ENCODE measurements at places on chromosomes 6 and 20.

DNA sequence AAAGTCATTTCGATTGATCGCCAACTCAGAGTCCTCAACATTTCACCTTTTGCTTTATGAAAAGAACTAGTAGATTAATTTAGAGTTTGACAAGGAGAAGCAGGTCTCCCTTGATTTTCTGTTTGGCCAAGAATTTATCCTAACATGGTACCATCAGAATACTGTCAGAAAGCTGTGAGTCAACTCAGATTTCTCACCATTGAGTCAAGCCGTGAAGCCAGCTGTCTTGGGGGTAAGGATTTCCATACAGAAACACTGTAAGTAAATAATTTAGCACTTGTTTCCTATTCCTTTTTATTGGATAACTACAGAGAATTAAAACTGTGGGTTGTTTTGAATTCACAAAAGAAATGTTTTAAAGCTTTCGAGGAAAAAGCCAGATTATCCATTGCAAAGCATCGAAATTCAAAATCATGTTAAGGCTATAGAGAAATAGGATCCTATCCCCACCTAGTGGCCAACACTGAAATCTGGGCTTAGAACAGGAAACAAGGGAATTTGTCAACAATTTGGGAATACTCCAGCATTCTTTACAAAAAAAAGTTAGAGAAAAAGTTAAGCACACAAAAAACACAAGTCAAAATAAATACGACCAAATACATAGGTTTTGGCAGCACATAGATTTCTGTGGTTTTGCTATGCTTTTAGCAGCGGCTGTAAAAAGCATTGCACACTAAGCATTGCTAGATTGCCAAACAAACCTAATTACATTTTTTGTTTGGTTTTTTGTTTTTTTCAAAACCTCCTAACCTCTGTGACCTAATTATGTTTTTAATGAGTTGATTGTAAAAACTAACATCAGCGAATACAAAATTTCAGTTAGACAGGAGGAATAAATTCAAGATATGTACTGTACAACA lies 44.2 kb downstream of the COL11A2 start:
- DNase-seq = peak; percentile 39

DNA sequence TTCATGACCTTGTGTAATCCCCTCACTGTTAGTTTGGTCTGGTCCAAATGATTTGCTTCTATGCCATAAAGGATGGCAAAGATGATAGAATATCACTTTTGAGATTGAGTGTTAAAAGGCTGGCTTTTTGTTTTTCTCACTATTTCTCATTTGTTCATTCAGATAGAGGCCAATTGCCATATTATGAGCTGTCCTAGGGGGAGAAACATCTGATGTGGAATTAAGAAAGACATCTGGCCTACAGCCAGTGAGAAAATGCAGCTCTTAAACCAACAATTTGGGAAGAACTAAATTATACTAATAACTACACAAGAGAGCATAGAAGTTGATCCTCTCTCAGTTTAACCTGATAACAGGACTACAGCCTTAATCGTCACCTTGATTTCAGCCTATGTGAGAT lies 1668.6 kb downstream of the GRIK2 start:
- no peak for DNase-seq

- no peak for DNase-seq
These were observed 1.2 kb upstream of the ARFGEF3 start for GRCh38 chr6:138160329-138161087.

GRCh38 chr6:79780881-79781280 lies 149.8 kb downstream of the SH3BGRL2 start:
- DNase-seq = no peak

- DNase-seq = peak; percentile 24
These were observed 64.9 kb upstream of the TGM3 start for GRCh38 chr20:2230726-2231488.

GRCh38 chr6:14108571-14109410 lies 8.8 kb upstream of the CD83 start:
- peak; percentile 36 for DNase-seq

GRCh38 chr6:123715006-123715863 lies 78.5 kb upstream of the TRDN start:
- peak; percentile 5 for DNase-seq

GRCh38 chr6:134183844-134184243 lies 131.4 kb upstream of the SLC2A12 start:
- no peak for DNase-seq

- DNase-seq = no peak
These were observed 200.3 kb downstream of the DLL1 start for GRCh38 chr6:170090561-170090960.

- no peak for DNase-seq
These were observed 93.5 kb downstream of the ADGRG6 start for GRCh38 chr6:142395266-142395665.

DNA sequence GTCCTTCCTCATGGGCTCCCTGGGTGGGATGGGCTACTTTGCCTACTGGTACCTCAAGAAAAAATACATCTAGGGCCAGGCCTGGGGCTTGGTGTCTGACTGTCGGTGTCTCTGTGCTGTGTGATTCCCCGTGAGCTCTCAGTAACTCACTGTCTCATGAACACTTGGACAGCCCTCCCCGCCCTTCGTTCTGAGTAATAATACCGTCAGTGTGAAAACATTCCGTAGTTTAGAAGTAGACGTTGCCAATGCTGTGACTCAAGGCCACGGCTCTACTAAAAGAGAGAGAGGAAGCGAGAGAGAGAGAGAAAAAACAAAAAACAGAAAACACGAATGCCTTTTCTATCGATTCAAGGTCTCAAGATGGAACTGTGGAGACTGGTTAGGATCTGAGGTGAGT lies 31.8 kb downstream of the FITM2 start:
- peak; percentile 85 for DNase-seq

DNA sequence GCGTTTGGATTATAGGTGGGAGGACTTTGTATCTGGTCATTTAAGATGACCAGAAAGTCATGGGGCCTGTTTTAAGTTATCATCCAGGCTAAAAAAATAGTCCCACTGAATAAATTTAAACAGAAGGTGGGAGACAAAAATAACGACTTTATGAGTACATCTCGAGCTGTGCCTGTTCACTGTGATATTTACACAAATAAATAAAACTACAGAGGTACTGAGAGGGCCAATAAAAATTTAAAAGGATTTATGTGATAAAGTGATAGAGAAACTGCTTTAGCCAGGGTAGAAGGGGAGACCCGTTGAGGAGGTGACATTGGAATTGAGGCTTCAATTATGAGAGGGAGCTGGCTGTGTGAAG lies 53.4 kb upstream of the PMEPA1 start:
- no peak for DNase-seq

GRCh38 chr6:108247965-108248536 lies 12.8 kb downstream of the SNX3 start:
- no peak for DNase-seq

DNA sequence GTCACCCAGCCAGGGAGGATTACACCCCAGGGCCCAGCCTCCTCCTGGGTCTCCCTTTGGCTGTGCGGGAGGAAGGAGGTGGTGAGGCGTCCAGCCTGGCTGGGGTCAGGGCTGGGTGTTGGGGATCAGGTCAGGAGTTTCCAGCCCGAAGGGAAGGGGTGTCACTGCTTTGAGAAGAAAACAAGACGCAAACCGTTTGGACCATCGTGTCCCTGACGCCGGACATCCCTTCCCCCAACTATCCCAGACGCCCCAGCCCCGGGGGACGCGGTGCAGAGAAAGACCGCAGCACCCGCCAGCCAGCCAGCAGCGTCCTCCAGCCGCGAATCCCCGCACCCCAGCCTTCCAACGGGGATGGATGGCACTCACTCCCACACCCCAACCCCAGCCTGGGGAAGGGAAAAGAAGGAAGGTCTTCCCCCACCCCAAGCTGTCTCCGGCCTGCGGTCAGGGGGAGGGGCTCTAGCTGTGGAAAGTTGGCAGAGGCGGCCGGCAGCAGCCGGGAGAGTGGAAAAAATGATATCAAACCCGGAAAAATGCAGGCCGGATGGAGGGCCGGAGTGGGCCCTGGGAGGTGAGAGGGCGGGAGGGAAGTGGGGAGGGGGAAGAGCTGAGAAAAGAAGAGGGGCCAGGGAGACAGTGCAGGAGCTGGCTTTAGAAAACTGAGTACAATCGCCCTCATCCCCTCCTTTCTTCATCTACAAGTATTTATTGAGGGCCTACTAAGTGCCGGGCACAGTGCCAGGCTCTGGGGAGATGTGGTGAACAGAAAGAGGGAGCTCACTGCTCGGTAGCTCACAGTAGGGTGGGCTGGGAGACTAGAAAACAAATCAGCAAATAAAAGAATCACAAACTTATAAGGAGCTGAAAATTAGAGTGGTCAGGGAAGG lies 10.6 kb downstream of the REM1 start:
- peak; percentile 45 for DNase-seq

- peak; percentile 93 for DNase-seq
These were observed at the start of gene FOXC1 for GRCh38 chr6:1609648-1610496. TSS of gene FOXC1 (plus strand) at chr6:1609915. CDS start at chr6:1610446, 531 bp downstream.

- DNase-seq = no peak
These were observed 12.0 kb downstream of the RRAGD start for GRCh38 chr6:89400050-89400449.

GRCh38 chr6:100575921-100576320 lies 111.2 kb upstream of the SIM1 start:
- DNase-seq = no peak

DNA sequence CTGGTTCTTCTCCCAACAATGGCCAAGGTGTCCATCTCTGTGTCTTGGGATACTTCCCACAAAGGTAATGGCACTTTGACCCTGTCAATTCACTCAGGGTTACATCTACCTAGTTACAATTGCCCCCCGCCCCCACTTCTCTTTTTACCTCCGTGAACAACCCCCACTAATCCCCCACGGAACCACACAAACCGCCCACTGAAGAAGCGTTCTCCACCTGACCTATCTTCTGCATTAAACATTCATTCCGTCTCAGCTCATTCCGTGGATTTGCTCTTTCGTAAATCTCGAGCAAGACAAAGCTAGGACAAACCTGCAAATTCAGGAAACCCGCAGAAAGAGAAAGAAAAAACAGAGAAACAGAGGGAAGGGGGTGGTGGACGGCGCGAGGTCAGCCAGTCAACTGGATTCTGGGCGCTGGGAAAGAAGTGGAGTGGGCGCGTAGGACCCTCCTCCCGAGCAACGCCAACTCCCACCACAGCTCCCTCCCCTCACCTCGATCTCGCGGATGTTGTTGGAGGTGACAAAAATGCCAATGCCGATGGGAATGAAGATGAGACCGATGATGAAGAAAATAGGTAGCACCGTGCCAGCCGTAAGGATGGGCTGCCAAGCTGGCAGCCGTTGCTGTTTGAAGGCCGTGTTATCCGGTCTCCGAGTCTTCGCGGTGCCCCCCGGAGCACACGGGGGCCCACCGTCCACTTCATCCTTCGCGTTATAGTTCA lies 523 bp downstream of the TMEM30A start:
- no peak for DNase-seq

- no peak for DNase-seq
These were observed 31.2 kb downstream of the CRISP1 start for GRCh38 chr6:49835140-49835539.

DNA sequence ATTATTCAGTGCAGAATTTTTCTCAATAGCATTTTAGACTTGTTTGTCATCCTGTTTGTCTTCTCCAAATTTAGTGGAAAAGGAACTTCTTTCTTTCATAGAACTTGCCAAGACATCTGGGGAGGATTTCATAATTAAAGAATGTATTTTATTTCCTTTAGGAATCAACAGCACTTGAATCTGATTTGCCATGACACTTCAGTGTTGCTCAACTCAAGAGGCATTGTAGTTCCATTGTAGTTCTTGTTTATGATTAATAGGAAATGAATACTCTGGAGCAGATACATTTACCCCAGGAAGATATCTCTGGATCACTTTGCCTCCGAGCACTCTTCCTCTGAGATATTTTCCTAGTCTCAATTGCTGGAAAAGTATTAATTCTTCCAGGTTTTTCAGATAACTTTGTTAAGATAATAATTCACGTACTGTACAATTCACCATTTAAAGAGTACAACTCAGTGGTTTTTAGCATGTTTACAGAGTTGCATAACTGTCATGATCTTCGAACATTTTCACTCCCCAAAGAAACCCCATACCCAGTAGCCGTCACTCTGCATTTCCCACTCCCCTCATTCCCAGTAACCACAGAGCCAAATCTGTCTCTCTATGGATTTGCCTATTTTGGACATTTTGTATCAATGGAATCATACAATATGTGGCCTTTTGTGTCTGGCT lies 29.7 kb downstream of the AKAP12 start:
- DNase-seq = no peak

- no peak for DNase-seq
These were observed 54.1 kb downstream of the RNASET2 start for GRCh38 chr6:166902211-166902755.

DNA sequence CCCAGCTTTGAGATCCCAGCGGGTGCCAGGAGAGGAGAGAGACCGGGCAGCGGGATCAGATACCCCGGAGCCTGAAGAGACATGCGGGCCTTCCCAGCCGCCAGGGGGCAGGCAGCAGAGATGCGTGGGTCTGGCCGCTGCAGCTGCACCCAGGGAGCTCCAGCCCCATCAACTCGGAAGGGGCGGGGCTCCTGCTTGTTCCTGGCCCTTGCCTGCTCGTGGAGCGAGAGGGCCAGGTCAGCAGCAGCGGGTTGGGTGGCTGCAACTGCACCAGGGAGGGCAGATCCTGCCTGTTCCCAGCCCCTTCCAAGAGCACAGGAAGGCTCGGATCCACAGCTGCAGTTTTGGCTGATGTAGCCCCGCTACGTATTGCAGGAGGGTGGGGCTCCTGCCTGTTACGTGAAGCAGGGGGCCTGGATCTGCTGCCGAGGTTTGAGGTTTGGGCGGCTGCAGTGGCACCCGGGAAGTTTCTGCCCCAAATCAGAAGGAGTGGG lies 532.8 kb downstream of the RFPL4B start:
- DNase-seq = no peak

GRCh38 chr20:32457479-32457986 lies 99.4 kb downstream of the ASXL1 start:
- DNase-seq = peak; percentile 69

DNA sequence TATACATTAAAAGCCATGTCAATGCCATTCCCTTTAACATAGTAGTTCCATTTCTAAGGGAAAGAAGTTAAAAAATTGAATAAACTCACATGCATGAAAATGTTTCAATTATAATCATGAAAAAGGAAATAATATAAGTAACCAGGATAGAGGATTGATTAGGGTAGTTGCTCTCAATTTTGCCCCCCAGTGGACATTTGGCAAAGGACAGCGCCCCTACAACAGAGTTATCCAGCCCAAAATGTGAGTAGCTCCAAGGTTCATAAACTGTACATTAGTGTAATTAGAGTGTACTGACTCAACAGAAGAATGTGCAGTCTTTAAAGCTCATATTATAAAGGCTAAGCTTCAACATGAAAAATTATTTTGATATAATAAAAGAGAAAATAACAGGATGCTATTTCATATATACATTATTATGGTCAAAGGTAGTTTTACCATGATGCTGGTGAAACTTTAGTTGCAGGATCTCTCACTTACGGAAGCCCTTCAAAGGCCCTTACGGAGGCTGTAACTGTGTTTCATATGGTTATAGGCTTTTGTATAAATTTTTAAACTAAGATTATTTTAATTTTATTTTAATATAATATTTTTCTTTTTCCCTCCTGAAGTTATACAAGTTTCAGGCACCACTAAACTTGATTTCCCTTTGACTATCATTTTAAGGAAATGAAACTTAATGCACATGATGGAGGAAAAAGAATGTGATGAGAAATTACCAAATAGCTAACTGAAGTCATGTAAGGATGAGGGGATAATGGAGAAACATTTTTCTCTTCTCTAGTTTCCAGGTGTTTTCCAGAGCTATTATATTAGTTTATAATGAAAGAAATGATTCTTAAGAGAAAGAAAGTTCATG lies 403.6 kb downstream of the PLCB1 start:
- peak; percentile 13 for DNase-seq

- no peak for DNase-seq
These were observed 58.9 kb downstream of the CNR1 start for GRCh38 chr6:88107241-88107640.

GRCh38 chr6:46352541-46353268 lies 138.5 kb downstream of the RCAN2 start:
- DNase-seq = no peak

- no peak for DNase-seq
These were observed 53.8 kb downstream of the PRND start for GRCh38 chr20:4775322-4776078.

All from Daoy (cell line).